ENCODE measurements at places on chromosomes 7 and 10. TPM values are rescaled to one million over a fixed set of nuclear protein-coding genes. Genes with fewer than 3 reads are reported as not detected.

- no peak for DNase-seq
- no peak overlapping the region for H3K4me3 ChIP-seq
- no peak overlapping the region for H3K27ac ChIP-seq
- no peaks in the 10 kb centered on the region for H3K4me1 ChIP-seq
Observed at GRCh38 chr10:29512425-29512974, 122.3 kb downstream of the SVIL start.

DNA sequence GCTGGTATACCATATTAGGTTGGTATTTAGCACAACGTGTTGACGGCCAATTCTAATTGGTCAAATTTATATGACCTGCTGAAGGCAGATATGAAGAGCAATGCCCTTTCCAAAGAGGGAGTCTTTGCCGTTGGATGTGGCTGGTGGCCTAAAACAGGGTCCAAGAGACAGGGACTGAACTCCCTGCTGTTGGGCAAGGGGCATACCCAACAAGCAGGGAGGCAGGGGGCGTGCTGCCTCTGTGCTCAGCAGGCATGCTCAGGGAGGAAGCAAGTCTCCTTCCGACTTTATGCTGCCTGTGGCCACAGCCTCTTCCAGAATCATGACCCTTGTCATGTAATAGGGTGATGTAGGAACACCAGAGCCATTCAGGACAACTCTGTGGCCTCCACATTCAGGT, 167.7 kb upstream of the NPVF start:
- H3K27ac ChIP-seq = no peak overlapping the region
- no peaks in the 10 kb centered on the region for H3K4me1 ChIP-seq
- H3K4me3 ChIP-seq = no peak overlapping the region

DNA sequence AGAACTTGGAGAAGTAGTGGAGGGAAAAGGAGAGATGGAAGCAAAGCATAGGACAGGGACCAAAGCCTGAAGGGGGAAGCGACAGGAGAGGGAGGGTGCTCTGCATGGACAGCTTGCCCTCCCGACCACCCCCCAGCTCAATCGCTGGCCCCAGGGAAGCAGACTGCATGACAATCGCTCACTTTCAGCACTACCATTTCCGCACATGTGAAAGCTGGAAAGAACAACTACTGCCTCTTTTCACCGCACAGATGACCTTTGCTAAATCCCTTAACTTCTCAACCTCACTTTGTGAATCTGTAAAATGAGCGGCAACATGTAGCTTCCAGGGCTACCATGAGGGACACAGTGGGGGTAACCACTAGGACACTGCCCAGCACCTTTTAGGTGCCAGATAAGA, 17.1 kb downstream of the VOPP1 start:
- H3K36me3 ChIP-seq = peaks cover 7% of the 10 kb centered on the region
- no peak overlapping the region for H3K27ac ChIP-seq
- DNase-seq = no peak
- H3K27me3 ChIP-seq = no peaks in the 10 kb centered on the region
- no peak overlapping the region for H3K4me3 ChIP-seq
- peaks cover 84% of the 10 kb centered on the region for H3K4me1 ChIP-seq

- no peak overlapping the region for H3K27ac ChIP-seq
- H3K4me1 ChIP-seq = no peaks in the 10 kb centered on the region
- no peaks in the 10 kb centered on the region for H3K27me3 ChIP-seq
- DNase-seq = no peak
- H3K4me3 ChIP-seq = no peak overlapping the region
- H3K36me3 ChIP-seq = no peaks in the 10 kb centered on the region
Observed at GRCh38 chr7:53415816-53416215, 380.4 kb downstream of the POM121L12 start.

DNA sequence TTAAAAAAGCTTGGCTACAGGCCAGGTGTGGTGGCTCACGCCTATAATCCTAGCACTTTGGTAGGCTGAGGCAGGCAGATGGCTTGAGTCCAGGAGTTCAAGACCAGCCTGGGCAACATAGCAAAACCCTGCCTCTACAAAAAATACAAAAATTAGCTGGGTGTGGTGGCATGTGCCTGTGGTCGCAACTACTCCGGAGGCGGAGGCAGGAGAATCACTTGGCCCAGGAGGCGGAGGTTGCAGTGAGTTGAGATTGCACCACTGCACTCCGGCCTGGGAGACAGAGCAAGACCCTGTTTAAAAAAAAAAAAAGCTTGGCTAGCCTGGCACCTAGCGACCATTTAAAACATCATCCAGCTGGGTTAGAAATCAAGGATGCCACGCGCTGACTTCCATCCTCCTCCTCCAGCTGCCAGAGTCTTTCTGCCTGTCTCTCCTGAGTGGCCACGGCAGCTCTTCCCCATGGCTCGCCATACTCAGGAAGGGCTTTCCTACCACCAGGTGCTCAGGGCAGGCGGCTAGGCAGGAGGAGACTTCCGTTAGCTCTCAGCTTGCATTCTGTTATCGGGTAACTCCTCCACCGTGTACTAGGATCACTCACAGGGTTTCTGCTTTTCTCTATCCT, 45.0 kb downstream of the DENND2A start:
- no peaks in the 10 kb centered on the region for H3K4me1 ChIP-seq
- no peak overlapping the region for H3K4me3 ChIP-seq
- peaks cover 6% of the 10 kb centered on the region for H3K27me3 ChIP-seq

OR2A5 gene
- not detected for total RNA-seq

Measured in CD8-positive, alpha-beta memory T cell (primary cell).